SHP77 treated with DMSO at 0.1 percent for 48 hours (cell line): ENCODE measurements at places on chromosomes 3 and 15.

DNA sequence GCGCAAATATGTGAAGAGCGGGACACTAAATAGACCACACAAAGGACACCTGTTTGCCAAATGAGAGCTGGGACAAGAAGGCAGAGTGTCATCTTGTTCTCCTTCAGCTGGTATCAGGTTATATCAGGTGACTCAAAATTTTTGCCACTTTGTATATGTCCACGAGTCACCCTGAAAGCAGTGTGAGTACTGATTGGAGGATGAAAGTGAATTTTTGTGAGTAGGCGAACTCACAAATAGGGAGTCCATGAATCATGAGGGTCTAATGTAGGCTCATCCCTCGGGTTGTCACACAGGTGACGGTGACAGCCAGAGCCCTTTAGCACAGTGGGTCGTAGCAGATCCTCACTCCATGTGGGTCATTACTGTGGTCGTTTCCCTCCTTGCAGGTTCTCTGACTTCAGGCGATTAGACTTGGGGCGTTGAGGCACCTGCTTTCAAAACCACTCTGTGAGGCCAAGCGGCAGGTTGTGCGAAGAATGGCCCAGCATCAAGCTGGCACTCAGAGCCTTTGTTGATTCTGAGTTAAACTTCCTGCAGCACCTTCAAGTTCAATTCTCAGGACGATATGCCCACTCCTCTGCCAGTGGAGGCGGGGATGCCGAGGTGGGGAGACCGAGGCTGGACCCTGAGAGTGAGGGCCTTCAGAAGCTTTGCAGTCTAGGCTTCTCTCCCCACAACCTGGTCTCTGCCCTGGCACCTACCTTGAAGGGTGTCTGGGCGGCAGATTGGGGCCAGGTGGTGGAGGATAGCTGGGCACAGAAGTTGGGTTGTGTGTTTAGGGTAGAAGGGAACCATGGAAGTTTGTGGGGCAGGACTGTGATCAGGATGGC is 173.8 kb downstream of the SMAD6 start:
- no peak for DNase-seq

DNA sequence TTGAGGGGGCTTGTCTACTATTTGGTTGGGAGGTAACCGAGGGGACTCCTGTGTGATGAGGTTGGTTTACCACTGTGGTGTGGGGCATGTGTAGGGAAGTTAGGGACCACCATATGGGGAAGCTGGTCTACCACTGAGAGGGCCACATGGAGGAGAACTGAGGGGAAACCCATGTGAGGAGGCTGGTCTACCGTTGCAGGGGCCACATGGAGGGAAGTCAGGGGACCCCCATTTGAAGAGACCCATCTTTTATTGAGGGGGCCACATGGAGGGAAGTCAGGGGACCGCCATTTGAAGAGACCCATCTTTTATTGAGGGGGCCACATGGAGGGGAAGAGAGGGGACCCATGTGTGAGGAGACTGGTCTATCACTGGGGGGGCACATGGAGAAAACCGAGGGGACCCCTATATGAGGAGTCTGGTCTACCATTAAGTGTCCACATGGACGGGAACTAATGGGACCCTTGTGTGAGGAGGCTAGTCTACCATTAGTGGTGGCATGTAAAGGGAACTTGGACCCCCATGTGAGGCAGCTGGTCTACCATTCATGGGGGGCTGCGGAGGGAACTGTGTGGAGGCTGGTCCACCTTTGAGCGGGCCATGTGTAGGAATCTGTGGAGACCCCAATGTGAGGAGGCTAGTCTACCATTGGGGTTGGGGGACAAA is 165.5 kb downstream of the FBLN2 start:
- no peak for DNase-seq

- DNase-seq: no peak
These were observed 30.1 kb downstream of the CFAP161 start for GRCh38 chr15:81163961-81164800.

DNA sequence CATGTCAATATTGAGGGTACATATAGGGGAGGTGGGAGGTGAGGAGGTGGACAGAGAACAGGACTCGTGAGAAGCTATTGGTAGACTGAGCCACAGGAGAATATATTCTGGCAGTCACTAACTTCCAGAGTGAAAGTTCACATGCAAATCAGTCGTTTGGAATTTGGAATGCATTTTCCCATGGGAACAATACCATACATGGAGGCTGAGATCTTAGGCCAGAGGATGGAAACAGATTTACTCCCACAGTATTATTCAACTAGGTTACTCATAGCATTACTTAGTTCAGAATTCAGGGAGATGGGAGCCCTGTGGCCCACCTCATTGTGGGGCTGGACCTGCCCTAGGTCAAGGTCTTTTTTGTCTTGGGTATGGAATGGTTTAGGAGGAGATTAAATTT is 36.4 kb upstream of the ABHD2 start:
- no peak for DNase-seq

- DNase-seq: no peak
These were observed 51.7 kb downstream of the GRIP2 start for GRCh38 chr3:14488286-14489041.

GRCh38 chr3:108223928-108224327 is 1.7 kb upstream of the IFT57 start:
- no peak for DNase-seq

DNA sequence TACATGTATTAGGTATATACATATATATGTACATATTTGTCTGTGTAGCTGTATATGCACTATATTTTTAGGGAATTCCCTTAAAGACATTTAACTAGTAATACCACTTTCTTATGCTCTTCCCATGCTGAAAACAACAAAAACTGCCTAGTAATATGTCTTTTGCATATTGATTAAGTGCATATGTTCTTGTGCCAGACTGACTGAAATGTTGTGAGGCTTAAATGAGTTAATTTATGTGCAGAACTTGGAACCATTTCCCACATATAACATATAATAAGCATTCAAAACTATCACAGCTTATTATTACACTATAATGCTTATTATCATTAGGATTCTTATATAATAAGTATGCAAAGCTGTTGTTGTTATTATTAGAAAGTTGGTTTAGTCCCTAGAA is 318.0 kb upstream of the KCNMB2 start:
- no peak for DNase-seq
